ENCODE measurements at places on chromosomes 1 and 21.

DNA sequence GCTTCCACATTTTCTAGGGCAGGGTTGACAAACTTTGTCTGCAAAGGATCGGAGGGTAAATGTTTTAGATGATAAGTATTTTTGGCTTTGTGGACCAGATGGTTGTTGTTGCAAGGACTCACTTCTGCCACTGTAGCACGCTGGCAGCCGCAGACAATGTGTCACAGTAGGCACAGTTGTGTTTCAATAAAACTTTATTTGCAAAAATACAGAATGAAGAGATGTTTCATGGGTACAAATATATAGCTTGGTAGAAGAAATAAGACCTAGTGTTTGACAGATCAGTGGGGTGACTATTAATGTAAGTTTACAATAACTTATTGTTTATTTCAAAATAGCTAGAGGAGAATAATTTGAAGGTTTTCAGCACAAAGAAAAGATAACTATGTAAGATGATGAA is 127.8 kb downstream of the GRIK3 start:
- no peak for DNase-seq

DNA sequence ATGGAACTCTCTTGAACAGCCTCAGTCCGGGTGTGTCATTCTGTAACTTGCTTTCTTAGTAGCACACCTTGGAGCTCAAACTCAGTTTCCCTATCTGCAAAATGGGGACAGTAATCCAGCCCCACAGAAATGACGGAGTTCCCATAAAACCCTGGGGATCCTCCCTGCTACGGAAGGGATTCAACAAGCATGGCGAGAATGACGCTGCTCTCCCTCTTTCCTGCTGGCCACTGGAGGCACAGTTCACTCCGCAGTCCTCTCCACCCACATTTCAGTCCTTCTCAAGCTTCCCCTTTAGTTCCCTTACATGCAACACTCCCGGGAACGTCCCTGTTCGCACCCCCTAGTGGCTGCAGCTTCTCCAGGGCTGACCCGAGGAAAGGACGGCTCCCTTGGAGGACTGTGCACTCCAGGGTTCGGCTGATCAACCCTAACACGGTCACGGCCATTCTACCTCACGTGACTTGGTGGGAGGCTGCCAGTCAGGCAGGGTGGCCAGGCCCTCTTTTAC is 20.6 kb downstream of the RUNX3 start:
- DNase-seq = peak; percentile 90

DNA sequence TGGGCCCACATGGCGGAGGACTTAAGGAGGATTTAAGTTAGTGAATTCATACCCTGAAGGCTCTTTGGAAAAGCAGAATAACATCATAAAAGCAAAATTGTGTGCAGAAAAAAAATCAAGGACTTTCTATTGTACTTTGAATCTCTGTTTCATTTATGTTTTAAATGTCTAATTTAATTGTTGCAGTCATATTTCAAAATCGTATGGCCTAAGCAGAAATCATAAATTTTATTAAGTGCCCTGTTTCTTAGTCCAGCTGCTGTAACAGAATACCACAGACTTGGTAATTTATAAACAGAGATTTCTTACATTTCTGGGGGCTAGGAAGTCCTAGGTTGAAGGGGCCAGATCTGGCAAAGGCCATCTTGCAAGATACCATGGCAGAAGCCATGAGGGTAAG is 555.6 kb downstream of the LTN1 start:
- no peak for DNase-seq

DNA sequence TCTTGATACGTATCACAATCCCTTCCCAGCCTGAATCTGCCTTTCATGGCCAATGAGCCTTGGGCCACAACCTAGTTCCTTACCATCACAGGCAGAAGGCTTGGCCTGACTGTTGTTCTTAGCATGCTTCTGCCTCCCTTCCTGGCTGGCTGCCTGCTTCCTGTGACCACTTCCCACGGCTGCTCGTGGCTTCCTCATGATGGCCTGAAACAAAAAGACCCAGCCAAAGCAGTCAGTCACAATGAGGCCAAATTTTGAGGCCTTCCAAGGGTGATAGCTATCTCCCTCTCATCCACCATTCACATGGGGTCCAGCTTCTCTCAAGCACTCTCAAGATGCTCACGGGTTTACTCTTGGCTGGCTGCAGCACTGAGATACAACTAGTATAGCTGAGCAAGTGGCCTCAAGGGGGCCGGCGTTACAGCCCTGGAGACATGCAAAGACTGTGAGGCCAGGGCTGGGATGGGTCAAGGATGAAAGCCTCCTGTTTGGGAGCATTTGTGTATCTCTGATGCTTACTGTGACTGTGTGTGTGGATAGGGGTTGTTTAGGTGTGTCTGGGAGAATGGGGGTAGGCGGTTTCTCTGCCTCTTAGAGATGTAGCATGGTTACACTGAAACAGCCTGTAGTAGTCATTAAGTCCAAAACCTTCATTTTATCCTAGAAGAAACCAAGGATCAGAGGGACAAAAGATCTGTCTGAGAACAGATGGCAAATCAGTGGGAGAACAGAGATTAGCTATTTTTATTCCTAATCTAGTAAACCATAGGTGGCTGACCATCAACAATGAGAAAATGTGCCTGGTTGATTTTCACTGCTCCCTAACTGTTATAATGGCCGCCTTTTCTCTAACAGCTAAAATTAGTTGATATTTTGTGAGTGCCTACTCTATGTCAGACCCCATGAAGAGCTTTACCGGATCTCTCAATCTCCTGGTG is 5.4 kb upstream of the TOE1 start:
- DNase-seq = no peak

- peak; percentile 80 for DNase-seq
Observed at GRCh38 chr1:25167269-25168192, 64.8 kb downstream of the SYF2 start.

DNA sequence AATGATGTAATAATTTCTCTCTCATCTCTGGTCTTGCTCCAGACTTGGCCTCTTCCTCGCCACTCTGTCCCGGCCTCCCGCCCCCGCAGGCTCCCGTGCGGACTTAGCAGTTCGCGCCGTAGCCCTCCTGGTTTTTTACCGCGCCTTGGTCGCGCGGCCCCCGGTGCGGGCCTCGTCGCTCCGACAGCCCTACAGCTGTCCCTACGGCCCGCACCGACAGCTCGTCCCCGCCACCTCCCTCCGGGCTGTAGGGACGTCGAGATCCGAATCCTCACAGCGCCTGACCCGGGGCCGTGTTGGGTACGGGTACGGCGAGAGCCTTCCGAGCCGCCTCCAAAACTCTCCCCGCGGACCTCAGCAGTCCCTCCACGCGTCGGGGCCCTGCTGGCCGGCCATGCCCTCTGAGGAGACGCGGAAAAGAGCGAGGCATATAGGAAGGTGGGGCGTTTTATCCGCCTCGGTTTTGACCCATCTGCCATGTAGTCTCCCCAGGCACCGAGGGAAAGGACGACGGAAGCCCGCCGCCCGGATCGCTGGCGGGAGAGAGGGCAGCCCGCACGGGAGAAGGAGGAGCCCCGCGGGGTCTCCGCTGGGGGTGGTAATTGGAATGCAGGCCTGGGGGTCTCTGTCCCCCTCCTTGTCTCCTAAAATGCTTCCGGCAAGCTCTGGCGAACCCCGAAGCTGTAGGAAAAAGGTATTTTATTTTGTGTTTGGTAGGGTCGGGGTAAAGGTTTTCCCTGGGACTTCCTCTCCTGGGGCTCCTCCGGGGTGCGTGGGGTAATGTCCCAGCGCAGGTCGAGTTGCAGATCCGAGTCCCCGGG is 3.3 kb downstream of the LHX4 start:
- DNase-seq = peak; percentile 14

GRCh38 chr1:233375653-233376052 is 48.1 kb downstream of the MAP3K21 start:
- DNase-seq = no peak

DNA sequence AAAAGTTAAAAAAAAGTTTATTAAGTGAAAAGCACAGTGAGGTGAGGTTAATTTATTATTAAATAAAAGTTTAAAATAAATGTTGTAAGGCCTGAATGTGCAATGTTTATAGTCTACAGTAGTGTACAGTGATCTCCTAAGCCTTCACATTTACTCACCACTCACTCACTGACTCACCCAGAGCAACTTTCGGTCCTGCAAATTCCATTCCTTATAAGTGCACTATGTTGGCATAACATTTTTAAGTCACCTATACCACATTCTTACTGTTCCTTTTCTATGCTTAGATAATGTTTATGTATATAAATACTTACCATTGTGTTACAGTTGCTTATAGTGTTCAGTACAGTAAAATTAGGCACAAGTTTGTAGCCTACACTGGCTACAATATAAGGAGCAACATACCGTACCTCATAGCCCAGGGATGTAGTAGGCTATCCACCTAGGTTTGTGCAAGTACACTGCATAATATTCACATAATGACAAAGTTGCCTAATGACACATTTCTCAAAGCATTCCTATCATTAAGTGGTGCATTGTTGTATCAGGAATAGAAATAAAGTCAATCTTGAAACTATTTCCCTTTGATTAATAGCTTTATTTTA is 426.5 kb upstream of the BRINP3 start:
- DNase-seq = no peak

- peak; percentile 68 for DNase-seq
Observed at GRCh38 chr1:25922971-25923552, 16.8 kb upstream of the STMN1 start.

DNA sequence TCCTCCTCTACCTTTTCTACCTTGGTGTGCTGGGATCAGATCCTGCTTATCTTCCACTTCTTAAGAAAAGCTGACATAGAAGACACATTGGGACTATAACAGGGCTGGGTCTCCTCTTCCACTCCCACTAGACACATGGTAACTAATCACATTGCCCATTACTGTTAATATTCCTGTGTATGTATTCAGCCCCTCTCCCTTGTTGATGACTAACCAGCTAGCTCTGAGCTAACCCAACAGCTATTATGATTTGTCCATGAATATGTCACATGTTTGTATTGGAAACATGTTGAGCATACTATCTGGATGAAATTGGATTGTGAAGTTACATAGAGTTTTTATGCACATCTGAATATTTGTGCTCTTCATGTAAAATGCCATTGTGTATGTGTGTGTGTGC is 52.9 kb downstream of the MPZL1 start:
- DNase-seq = no peak

DNA sequence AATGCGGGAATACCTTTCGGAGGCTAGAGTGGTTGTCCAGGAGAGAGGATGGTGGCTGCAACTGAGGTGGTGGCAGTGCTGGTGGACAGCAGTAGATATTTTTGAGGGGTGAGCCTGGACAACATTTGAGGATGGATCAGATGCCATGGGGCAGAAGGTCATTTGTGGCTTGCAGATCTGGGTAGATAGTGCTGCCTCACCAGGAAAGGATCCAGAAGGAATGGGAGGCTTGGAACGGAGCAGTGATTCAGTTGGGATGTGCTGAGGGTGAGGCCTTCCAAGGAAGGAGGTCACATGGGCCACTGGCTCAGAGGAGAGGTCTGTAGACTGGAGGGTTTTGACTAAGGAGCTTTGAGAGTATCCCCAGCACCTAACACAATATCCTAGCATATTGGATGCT is 110.8 kb upstream of the KAZN start:
- DNase-seq = no peak

GRCh38 chr1:173946380-173946921 is 29.3 kb upstream of the SERPINC1 start:
- no peak for DNase-seq

GRCh38 chr1:38083541-38083940 is 36.9 kb upstream of the POU3F1 start:
- DNase-seq = no peak

GRCh38 chr1:107195476-107195875 is 54.6 kb downstream of the NTNG1 start:
- no peak for DNase-seq

GRCh38 chr1:31744165-31744888 is 19.8 kb downstream of the ADGRB2 start:
- DNase-seq = no peak

GRCh38 chr1:199665371-199665770 is 362.1 kb upstream of the NR5A2 start:
- DNase-seq = peak; percentile 68

DNA sequence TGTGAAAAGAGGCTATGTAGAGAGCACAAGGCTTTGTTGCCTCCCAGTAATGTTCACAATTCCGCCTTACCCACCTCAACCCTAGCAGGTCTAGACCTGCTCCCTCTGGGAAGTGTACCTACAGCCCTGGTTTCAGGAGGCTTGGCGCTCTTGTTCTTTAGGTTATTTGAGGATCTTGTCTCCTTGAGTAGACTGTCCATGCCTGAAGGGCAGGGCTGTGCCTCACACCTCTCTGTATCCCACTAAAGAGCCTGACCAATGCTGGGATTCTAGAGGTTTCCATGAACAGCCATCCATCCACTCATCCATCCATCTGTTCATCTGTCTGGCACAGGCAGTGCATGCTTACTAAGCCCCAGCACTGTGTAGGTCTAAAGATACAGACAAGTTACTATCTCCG is 1.0 kb downstream of the RAB7B start:
- no peak for DNase-seq

- DNase-seq = no peak
Observed at GRCh38 chr21:45004481-45005247, 64.8 kb downstream of the SLX9 start.

DNA sequence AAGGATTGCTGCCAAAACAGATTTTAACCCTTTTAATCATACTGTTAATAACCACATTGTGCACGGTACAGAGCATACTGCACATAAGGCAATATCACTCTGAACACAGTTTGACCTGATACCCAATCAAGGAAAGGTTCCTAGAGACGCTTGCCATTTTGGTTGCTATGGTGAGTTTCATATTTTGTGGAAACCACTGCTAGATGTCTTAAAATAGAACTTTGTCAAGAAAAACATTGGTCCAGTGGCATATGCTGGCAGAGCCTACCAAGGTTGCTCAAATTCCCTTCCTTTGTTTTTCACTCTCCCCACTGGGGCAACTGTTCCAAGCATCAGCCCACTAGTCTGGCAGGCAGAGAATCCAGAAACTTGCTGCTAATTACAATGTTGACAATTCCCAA is 114.8 kb upstream of the DPYD start:
- DNase-seq = no peak

- DNase-seq = no peak
Observed at GRCh38 chr1:1922956-1923833, 4.1 kb upstream of the TMEM52 start.

DNA sequence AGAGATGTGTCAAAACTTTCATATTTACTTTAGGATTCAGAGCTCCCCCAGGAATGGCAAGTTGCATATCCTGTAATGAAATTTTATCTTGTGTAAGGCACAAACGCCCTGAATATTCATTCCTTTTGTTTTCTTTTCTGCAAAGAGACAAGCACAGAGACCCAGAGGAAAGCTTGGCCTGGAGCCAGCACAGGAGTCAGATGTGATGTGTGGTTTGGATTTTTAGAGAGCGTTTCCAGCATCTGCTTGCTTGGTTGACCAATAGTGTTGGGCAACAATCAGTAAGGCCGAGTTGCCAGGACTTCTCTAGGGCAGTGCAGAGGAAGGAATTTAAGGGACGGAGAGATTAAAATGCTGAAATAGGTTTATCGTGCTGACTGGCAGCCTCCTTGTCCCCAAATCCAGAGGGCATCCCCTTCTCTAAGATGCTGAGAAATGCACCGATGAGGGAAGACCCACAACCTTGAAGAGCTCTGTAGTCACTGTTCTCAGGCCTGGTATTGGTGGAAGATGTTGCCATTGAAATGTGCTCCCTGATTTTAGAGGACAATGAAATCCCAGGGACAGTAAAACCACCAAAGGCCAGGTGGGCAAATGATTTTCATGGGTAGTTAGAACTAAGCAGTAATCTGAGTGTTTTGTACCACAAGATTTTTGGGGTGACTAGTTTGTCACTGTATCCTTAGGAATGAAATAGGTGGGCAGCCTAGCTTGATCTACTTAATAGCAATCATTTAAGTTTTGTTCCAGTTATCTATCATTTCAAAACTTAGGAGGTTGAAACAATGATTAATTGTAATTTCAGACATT is 37.9 kb upstream of the RHOU start:
- DNase-seq = peak; percentile 20
